Activated CD8-positive, alpha-beta memory T cell treated with anti-CD3 and anti-CD28 coated beads for 1 hour (primary cell): ENCODE measurements at places on chromosomes 11 and 22.

- no peak for DNase-seq
Observed at GRCh38 chr11:131943295-131943694, 572.9 kb downstream of the NTM start.

DNA sequence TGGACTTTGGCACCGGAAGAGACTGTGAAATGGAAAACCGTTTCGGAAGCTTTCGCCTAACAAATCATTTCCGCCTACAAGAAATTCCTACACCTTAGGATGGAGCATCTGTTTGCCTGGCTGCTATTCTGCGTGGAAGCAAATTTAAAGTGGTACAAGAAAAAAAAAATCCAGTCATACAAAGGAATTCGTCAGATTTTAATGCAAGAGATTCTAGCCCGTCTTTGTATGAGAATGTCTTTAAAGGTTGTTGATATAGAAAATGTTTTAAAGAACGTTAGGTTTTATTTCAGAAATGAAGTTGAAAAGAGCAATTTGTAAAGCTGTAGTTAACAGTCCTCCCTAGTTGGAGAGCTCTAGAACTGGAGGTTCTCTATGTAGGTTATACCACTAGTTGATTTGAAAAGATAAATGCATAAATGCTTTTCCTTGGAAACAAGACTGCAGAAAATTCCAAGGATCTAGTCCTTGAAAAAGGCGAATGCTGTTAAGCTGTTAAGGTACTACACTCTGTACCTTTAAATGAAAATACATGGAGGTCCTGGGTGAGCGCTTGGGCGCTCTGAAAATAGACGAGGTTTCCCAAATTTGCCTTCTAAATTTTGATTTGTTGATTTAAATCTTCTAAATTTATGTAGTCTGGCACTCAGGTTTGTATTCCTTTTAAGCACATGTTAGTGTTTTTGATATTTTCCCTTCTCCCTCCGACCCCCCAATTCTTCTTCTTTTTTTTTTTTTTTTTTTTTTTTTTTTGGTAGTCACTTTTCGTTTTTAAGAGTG lies 2.4 kb downstream of the NCR3LG1 start:
- no peak for DNase-seq

DNA sequence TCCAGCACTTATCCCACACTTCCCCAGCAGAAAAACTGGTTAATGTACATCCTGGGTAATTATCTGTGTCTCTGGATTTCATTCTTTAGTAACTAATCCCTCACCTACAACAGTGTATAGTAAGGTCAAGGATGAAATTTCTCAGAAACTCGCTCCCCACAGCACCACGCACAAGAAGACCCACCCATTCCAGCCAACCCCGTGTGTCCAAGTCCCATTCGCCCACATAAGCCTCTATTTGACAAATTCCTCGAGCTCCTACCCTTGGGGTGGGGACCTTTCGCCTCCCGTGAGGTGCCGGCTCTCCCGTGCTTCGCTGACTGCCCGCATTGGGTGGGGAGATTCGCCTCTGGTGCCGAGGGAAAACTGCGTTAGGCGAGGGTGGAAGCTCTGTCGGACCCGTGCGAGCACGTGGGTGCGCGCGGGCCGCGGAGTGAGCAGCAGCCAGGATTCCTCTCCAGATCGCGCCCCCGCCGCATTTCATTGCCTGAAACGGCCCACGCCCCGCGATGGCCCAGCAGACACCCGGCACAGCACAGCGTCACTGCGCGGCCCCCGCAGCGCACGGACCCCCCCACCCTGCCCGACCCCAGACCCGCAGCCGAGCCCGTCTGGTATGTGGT lies 866 bp downstream of the EXPH5 start:
- DNase-seq, result no peak

- no peak for DNase-seq
Observed at GRCh38 chr11:110299006-110299785, 2.8 kb upstream of the RDX start.

GRCh38 chr22:49543876-49544275 lies 283.8 kb downstream of the BRD1 start:
- no peak for DNase-seq

GRCh38 chr22:48389916-48390315 lies 1437.8 kb downstream of the BRD1 start:
- no peak for DNase-seq

DNA sequence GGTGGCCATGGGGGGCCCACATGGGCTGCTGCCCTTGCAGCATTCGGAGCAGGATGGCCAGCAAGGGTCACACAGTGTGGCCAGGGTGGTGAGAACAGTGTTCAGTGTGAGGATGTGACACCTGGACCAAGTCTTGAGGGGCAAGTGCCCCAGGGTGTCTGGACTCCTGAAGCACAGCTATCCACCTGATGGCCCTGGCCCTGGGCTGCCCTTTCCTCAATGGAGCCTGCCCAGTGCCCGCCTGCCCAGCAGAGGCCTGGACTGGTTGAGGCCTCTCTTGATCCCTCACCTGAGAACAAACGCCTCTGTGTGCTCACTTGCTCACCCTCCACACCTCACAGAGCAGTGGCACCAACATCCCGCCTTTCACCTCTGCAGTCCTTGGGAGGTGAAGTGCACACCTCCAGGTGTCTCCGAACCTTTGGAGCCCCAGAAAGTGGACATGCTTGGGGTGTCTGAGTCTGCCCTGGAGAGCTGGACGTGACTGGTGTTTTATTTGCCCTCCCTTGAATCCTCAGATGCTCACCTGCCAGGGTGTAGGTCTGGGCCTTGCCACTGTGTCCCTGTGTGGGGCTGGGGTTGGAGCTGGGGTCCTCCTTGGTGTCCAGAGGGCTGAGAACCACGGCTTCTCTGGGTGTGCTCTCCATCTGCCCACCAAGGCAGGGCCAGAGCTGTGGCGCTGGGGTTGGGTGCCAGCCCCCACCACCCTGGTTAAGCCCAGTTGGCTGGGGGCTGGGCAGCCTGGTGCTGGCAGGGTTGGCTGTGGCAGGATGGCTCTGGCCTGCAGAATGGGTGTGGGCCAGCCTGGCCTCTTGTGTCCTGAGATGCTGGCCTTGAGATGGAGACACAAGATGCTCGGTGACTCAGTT lies 3.8 kb upstream of the MUC2 start:
- no peak for DNase-seq

- DNase-seq, result no peak
Observed at GRCh38 chr11:75839851-75840250, 24.8 kb downstream of the UVRAG start.

DNA sequence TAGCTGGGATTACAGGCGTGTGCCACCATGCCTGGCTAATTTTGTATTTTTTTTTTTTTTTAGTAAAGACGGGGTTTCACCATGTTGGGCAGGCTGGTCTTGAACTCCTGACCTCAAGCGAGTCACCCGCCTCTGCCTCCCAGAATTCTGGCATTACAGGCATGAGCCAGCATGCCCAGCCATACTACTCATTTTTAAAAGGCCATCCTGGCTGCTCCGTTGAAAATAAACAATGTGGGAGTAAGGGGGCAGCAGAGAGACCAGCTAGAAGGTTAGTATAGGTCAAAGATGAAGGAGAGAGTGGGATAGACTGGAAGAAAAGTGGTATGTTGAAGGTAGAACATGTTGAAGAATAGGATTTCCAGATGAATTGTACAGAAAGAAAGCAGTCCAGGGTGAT lies 17.6 kb upstream of the LIN7C start:
- DNase-seq, result no peak

- no peak for DNase-seq
Observed at GRCh38 chr22:49300951-49301397, 526.7 kb downstream of the BRD1 start.

DNA sequence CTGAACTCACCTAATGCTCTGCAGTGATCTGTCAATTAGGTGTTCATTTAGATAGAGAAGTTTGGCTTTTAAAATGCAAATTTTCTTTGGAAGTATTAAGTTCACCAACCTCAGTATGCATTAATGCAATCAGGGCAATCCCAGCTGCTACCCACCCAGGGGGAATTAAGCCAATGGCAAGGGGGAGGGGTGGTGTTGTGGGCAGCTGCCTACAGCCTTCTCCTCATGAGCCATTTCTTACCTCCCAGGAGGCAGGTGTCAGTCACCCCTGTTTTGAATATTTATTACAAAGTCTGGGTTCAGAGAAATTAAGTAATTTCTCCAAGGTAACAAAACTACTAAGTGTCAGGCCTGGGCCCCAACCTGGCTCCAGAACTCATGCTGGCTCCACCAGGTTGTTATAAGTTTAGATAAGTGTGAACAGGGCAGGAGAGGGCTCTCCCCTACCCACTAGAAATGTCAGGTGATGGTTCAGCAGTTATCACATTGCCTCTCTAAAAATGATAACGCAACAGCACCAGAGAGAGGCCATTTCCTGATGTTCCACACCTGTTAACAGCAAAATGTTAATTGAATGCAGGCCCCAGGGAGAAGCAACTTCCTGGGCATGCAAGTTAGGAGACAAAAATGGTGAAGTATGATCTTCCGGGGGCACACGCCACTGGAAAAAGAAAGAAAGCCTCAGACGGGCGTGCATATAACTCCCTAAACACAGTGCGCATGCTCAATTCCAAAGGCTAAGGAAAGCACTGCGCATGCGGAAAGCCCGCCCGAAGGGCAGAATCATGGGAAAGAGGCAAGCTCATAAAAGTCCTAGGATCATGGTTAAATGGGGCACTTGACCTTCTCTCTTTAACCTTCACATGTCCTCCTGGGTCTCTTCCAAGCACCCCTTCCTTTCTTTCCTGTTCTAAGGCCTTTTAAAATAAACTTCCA lies 35.4 kb upstream of the GNAZ start:
- no peak for DNase-seq

GRCh38 chr22:43185860-43186261 lies 1.1 kb downstream of the TTLL12 start:
- no peak for DNase-seq

DNA sequence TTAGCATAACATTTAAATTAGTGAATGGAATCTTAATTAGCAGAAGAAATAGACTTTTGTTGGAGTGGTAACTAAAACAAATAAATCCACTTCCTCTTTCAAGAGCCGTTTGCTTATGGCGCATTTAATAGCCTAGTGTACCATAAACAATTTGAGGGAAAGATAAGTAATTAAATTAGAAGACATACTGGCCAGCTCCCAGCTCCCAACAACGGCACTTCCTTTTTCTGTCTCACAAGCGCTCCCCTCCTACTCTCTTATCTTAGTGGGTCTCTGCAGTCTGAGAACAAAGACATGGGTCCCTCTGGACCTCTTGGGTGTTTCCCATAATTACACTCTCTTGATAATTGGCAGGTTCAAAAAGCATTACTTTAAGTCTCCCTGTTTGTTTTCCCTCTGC lies 146.0 kb downstream of the OPCML start:
- DNase-seq, result no peak

- DNase-seq, result no peak
Observed at GRCh38 chr11:66834943-66835342, 8.3 kb upstream of the RCE1 start.

- DNase-seq, result no peak
Observed at GRCh38 chr22:27148886-27149470, 491.6 kb downstream of the MIAT start.

DNA sequence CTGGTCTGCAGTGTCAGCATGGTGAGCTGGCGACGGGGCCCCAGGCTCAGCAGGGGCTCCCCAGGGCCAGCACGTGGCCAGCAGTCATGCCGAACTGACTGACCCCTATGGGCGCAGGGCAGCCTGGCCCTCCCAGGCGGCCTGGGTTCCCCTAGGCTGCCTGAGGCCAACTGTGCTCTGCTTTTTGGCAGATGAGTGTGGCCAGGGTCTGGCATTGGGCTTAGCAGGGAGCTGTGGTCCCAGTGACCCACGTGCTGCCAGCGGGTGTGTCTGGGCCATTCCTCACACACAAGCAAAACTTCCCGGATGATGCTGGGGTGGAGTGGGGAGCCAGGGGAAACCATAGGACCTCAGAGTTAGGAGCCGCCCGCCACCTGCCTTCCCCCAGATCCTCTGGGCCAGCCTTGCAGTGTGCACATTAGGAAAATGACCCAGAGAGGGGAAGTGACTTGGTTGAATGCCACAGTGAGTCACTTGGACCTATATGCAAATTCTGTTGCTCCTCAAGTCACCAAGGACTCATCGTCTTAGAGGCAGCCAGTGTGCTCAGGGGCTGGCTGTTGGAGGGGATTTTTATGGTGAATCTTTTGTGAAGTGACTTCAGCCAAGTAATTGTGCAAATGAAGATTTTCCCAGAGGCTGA lies 6.5 kb downstream of the ADORA2A start:
- DNase-seq, result no peak

DNA sequence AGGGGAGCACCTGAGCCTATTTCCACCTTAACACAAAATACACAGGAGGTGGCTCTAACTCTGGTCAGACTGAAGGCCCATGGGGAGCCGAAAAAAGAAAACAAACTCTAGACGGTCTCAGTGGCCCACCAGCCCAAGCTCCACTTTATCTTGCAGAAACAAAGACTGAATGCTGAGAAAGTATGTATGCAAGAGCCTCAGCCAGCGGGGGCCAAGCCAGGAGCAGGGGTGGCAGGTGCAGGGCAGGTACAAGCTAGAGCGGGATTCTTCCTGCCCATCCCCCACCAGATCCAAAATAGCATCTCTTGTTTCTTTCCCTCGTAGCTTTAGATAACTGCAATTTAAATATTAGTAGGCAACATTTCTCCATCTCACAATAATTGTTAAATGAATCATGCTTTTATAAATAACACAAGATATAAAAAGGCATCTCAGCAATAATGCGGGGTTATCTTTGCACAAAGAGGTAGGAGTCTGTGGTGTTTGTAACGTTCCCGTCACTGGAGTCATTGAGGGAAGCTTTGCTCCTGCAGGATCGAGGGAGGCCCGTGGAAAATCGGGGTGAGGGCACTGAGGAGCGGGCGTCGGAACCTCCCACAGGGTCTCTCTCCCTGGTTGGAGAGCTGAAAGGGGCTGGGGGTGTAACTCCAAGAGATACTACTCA lies 418.0 kb downstream of the SHANK2 start:
- DNase-seq, result no peak

- DNase-seq, result no peak
Observed at GRCh38 chr11:85665733-85666132, 804 bp upstream of the CREBZF start.

DNA sequence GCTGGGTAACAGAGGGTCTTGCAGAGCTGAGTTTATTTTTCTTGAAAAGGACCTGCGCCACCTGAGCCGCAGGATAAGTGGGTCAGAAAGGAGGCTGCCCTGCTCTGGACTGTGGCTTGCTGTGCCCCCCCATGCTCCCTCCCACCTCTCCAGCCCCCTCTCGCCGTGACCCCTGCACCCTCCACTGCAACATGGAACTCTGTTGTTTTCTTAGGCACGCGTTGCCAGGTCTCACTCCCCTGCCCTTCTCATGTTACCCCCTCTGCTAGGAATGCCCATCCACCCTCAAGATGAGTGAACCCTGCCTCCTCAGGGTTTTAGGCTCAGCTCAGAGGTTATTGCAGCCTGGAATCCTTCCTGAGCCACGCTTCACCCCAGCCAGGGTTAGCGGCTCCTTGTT lies 10.8 kb downstream of the ETS1 start:
- no peak for DNase-seq

- peak; percentile 27 for DNase-seq
Observed at GRCh38 chr11:2186669-2187279, 15.2 kb upstream of the TH start.

- DNase-seq, result no peak
Observed at GRCh38 chr22:38218661-38219622, 17.1 kb downstream of the MAFF start.

GRCh38 chr22:45537734-45538181 lies 35.1 kb downstream of the FBLN1 start:
- no peak for DNase-seq

GRCh38 chr11:2930704-2931419 lies 1.6 kb upstream of the PHLDA2 start:
- no peak for DNase-seq

GRCh38 chr11:125180413-125181305 lies 16.1 kb downstream of the PKNOX2 start:
- no peak for DNase-seq
